EL (cell line): ENCODE measurements at places on chromosomes 16 and 17.

DNA sequence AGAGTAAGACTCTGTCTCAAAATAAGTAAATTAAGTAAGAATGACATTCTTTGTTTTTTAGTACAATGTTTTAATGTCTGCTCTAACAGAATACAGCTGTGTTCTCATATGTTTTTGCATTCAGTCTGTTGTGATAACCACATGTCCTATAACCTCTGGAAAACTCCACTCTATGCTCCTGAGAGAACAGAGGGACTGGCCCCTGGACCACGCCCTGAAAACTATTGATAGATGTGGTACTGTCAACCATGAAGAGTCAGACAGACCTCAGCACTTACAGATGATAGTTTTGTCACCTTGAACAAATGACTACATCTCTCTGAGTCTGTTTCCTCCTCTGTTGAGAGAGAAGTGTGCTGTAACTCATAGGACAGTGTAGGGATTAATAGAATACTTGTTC lies 7.9 kb downstream of the SUPT6H start:
- no peak for DNase-seq

GRCh38 chr16:10156099-10156498 lies 26.1 kb downstream of the GRIN2A start:
- peak; percentile 75 for DNase-seq

DNA sequence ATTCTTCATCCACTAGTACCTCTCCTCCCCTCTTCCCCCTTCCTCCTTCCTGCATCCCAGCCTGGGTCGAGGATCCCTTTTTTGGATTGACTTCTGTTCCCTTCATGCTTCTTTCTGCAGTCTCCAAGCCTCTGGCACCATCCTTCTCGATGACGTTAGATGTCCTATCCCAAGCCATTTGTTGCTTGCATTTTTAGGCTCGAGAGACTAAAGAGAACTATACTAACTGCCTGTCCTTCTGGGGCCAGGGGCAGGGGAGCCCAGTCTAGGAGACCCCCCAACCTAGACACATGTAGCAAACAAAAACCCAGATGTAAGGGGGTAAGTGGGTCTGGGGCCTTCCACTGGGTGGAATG lies 23.9 kb downstream of the UNK start:
- DNase-seq = no peak

DNA sequence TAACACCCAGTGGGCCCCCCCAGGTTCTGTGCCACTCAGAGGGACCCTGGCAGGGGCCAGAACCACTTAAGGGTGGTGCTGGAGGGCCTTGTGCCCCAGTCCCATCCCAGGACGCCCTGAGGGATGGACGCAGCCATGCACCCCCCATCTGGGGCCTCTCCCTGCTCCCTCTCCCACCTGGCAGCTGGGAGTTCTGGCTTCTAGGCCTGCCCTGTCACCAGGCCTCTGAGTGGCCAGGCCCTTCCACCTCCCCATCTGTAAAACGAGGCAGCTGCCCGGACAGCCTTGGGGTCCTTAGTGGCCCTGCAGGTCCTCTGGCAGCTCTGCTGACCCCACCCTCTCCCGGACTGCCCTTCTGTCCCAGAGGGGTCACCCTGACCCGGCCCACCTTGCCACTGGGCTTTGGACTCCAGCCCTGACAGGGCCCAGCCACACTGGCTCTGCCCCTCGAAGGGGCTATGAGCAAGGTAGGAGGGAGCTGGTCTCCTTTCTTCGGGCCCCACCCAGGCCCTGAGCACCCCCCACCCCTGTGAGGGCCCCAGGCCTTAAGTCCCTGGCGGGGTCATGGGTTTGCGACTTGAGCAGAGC lies 12.3 kb downstream of the PAM16 start:
- DNase-seq = no peak
